Esophagus squamous epithelium (tissue), 5 donors: ENCODE measurements at places on chromosomes 5 and 9.

GRCh38 chr5:87784879-87785495, 372.3 kb upstream of the CCNH start:
- no peak for DNase-seq

DNA sequence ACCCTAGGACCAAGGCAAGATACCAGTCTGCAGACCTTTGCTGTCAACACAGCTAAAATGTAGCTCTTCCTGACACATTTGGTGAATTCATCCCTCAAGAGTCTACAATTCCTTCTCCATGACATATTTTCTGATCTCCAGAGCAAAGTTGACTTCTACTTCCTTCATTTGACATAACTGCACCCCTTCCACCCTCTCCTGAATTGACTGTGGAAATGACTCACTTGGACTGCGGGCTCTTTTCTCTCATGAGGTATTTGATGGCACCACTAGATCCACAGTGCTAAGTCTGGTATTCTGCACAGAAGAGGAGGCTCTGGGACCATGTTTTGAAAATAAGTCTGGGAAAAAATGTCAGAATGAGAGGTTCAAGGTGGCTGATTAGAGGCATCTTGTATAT, 338.4 kb upstream of the TRPC7 start:
- no peak for DNase-seq

GRCh38 chr5:139494832-139495231, 12.3 kb upstream of the STING1 start:
- no peak for DNase-seq

DNA sequence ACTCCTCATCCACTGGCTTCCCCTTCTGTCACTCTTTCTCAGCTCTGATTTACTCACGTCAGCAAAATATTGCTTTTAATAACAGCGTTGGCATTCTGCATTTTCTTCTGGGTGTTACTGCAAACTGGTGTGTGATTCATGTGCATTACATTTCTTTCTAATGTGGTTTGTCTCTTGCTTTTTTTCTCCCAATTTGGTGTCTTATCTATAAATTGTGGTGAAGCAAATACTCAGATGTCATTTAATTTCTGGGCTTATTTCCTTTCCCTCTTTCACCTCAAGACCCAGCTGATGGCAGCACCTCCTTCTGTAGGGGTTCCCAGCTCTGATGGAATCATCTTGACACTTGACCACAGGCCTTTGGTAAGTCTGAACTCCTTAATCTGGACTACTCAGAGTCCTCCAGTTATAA, 180.7 kb upstream of the ZNF618 start:
- DNase-seq: no peak

GRCh38 chr9:70553707-70554673, 139.5 kb upstream of the KLF9 start:
- no peak for DNase-seq

DNA sequence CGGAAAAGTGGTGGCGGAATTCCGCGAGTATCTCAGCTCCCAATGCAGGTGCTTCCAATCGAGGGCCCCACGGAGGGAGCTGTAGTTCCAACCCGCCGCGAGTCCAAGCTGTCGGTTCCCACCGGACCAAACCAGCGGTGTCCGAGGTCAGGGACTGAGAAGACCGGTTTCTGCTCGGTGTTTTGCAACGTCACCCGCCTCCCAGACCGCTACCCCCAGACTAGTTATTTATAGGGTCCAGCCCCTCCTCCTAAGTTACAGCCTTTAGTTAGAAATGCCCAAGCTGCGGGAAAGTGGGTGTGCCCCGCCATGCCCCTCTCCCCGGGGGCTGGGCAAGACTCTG, 677 bp upstream of the MYORG start:
- DNase-seq: no peak

DNA sequence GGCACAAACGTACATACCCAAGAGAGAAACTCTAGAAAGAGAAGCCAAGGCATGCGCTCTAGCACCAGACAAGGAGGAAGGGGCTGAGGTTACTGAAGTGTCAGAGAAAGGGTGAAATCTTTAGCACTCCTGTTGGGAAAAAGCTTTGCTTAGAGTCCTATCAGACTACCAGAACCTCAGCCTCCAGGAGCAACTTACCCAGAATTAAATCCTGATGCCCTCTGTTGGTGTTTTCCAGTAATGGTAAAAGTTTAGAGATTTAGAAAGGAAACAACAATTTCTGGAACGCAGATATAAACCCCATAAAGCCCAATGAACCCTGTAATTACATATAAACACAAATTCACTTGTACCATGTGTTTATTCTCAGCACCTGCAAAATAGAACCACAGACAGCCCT, 33.2 kb upstream of the ASTN2 start:
- DNase-seq: no peak

DNA sequence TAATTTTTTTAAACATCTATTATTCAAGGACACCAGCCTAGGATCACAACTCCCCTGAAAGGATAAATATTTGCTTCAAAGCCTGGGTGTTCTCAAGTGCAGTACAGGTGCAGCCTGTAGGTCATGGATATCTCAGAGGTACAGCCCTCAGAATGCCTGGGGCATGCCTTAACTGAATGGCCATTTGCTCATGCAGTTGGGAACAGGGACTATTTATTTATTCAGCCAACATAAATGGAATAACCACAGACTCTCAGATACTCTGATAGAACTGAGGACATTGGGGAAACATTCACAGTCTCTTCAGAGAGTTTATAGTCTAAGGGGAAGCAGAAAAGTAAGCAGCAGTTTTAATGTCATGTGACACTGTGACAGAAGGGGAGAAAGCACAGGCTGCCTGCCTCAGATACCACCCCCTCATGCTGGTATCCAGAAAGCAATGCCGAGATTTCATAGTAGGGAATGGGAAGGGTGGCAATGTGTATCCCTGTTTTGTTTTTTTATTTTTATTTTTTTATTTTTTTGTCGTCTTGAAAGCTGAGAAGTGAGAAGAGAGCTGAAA, 112.6 kb downstream of the MACIR start:
- DNase-seq: no peak

DNA sequence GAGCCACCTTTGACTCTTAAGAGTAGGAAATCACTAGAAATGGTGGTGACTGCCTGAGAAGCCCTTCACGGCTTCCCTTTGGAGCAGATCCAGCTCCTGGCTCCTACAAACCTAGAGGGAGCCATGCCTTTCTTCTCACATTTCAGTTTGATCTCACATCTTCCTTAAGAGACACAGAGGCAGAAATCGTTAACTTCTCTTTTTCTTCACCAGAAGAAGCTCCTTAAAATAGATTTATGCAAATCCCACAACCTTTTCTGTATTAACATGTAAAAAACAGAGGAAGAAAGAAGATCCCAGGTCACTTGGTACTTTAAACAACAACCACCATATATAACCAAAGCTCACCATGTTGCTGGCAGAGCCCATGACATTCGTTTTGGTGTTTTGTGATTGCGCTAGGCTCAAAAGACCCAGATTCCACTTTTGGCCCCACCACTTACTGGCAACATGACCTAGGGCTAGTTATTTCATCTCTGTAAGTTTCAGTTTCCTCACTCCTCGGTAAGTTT, 29.6 kb downstream of the PAX5 start:
- DNase-seq: no peak

DNA sequence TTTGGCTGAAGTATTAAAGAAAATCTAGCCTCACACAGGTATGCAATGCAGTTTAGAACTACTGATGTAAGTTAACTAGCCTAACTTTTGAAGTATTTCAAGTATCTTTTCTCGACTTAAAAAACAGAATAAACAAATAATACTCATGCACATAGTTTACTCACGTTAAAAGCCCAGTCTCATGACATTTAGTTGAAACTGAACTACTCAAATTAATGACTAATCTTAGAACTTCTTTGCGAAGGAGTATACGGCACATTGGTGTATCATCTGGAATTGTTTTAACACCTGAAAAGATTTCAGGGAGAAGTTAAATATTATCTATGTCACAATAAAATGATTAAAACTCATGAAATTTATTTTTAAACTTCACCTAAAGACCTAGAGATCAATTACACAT, 98.5 kb downstream of the OSMR start:
- DNase-seq: no peak

GRCh38 chr5:129639331-129639730, 108.6 kb upstream of the MINAR2 start:
- DNase-seq: no peak

DNA sequence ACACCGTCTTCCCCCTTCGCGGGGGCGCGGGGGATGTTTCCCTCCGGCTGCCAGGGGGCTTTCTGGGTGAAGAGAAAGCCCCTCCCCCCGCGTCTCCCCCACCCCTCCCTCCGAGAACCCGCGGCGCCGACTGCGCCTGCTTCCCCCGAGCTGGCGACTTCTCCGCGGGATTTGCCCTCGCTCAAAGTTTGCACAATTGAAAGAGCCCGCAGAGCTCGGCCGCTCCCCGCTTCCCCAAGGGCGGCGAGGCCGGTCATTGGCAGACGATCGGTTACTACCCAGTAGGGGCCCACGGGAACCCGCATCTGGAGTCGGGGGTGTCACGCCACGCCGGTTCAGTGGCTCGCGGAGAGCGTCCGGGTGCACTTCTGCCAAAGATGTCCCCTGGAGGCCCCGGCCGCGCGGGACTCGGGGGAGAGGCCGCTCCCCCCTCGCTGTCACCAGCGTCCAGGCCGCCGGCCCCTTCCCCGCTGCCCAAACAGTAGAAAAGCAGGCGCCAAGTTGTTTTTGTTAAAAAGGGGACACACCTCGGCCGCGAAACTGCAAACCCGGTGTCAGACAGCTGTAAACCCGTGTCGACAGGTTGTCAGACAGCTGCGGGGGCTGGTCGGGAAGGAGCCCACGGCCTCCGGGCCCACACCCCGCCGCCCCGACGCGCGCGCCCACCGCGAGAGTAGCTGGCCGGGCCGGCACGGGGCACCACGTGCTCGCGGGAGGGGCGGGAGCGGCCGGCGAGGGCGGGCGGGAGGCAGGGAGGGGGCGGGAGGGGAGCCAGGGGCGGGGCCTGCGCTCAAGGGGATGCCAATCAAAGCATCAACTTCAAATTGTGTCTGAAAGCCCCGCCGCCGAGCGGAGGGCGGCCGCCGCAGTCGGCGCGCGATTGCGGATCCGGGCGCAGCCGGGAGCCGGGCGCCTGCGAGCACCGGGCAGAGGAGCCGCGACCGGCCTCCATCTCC, at the start of gene IRX1:
TSS of gene IRX1 (plus strand) at position 827 of the 956 bp plus-strand sequence. CDS start 274 bp downstream, outside the sequence.
- no peak for DNase-seq

- no peak for DNase-seq
These were observed 65.2 kb upstream of the DEPDC1B start for GRCh38 chr5:60765019-60765709.

- no peak for DNase-seq
These were observed 6.5 kb upstream of the TMEM250 start for GRCh38 chr9:136124976-136125692.

- DNase-seq: no peak
These were observed 13.6 kb downstream of the FAT2 start for GRCh38 chr5:151577566-151577965.

- no peak for DNase-seq
These were observed 96.0 kb upstream of the RUFY1 start for GRCh38 chr5:179454356-179454755.

DNA sequence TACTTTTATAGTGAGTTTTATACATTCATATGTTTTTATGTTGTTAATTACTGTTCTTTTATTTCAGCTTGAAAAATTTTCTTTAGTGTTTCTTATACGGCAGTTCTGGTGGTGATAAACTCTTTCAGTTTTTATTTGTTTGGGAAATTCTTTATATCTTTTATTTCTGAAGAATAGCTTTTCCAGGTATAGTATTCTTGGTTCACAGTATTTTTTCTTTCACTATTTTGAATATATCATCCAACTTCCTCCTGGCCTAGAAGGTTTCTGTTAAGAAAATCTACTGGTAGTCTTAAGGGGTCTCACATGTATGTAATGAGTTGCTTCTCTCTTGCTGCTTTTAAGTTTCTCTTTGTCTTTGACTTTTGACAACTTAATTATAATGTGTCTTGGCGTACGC, 79.4 kb downstream of the NXNL2 start:
- DNase-seq: no peak

DNA sequence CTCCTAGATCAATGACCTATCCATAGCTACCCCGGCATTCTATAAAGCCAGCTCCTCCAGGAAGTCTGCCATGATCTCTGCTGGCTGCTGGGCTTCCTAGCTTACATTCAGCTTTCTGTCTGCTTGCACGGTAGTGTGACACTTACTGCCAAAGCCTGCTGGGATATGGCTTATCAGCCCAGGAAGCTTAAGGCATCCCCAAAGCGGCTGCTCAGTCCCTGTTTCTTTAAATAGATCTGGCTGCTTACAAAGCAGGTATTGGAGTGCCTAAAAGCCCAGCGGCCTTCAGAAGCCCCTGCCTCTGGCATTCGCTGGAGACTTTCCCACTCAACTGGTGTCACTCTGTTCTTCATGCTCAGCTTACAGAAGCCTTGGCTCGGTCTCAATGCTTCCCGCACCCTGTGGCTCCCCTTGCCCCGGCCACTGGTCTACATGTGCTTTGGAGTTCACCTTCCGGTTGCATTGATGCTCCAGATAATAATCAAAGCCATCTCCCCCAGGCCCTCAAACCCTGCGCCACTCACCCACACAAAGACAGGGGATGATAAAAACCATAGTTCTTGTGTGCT, 31.3 kb upstream of the STRBP start:
- DNase-seq: no peak

DNA sequence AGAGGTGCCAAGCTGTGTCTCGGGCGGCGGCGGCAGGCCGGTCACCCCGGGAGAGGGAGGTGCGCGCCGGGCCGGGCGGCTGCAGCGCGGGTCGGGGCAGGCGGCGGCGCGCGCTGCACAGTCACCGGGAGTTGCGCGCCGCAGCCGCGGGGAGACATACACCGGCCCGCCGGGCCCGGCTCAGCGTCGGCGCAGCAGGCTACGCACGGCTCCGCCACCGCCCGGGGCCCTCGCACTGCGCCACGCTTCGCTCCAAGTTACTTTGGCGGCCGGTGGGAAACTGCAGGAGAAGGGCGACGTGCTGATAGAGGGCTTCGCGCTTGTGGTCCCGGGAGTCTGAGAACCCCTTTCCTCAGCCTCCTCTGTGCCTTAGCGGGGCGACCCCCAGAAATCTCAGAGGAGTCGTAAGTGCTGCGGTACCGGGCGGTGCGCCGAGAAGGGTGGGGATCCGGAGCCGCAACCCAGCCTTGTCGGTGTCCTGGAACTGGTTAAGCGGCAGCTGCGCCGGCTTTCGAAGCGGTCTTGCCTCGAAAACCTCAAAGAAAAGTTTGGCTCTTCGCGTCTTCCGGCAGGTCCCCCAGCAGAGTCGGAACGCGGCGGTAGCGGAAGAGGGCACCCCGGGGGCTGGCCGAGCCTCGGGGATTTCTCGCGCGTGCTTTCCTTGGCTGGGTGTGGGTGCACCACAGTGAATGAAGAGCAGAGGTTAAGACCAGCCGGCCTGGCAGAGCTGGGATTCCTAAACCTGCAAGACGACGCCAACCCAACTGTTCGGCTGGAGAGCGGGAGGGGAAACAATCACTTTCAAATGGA, at the start of gene EFNA5:
TSS of gene EFNA5 (minus strand) at position 6 of the 810 bp plus-strand sequence.
- no peak for DNase-seq

DNA sequence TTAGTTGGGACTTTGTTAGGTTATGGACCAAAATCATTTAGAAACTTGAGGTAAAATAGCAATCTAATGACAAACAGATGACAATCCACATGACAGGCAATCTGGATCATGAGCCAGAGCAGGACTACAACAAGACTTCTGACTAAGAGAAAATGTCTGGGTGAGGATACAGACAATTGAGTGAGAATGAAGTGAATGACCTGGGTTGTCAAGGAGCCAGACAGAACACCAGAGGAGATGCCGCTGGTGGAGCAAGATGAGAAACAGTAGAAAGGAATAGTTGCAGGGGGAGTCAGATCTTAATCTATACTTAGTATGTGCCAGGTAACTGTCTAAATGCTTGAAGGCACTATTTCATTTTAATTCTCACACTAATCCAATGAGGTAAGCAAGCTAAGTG, 277.8 kb downstream of the PRELID2 start:
- no peak for DNase-seq
